ENCODE measurements at places on chromosomes 4 and X.
A peak's percentile ranks its signal among the peaks of the same experiment; 100 is the strongest.

GRCh38 chrX:133448512-133449076 lies 33.3 kb upstream of the GPC4 start:
- no peak for DNase-seq

DNA sequence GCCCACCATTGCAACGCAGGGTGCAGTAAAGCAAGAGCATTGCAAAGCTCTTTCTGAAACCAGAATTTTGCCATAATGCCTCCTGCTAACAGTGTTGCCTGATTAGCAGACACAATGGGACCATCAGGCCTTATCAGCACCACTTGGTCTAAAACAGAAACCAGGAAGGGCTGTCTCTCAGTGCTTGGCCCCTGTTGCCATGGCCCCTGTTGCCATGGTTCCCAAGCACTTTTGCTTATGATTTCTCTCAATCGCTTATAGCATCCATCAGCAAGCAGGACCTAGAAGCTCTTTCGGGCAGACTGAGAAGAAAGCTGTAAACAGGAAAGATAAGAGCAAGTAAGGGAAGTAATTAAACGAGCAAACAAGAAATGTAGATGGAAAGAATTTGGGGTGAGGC lies 36.8 kb downstream of the RTL5 start:
- peak; percentile 47 for DNase-seq

DNA sequence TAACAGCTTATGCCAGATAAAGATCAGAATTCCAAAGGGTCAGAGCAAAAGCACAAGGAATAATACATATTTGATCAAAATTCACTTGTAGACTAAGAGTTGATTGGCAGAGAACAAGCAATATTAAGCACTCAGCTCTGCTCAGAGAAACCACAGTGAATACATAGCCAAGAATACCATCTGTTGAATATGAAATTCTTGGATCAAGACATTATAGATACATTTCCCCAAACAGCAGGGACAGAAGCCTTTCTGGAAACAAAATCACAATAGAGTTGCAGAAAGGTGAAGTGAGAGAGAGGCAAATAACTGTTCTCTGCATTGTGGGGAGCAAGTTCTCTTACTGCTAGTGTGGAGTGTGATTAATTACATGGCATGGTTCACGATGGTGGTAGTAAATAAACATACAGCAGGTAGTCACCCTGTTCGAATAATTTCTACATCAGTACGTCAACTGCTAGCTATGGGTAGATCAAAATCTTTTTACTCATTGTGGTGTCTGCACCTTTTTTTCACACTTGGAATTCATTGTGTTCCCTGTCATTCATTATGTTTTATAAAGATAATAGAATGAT lies 366.7 kb downstream of the PCDH7 start:
- DNase-seq = no peak

- no peak for DNase-seq
These were observed 297.9 kb upstream of the FAT4 start for GRCh38 chr4:125016892-125017299.

GRCh38 chrX:3451571-3451970 lies 105.1 kb upstream of the MXRA5 start:
- no peak for DNase-seq

DNA sequence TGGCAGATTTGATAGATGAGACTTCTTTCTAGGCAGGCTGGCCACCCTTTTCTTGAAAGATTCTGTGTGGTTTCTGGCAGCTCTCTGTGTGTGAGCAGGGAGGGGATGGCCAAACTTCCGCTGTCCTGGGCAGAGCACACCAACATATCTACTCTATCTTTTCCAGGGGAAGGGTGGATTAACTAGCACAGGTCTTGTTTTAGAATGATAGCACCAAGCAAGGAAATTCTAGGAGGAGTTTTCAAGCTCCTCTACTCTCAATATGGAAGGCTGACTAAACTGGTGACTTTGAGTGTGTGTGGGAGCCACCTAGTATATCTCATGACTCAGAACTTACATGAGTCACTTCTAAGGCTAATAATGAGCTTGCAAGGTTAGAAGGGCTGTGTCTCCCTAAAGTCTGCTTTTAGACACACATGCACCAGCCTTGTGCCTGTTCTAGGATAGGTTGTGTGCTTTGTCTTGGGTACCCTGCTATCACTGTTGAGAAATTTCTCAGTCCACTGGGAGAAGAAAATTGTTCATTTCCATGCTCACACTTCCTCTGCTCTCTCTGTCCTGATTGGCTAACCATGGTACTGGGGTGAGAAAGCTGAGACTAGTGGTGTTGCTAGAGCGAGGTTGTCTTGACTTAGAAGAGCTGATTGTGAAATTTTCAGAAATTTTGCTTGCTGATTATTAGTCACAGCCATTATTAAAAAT lies 72.9 kb downstream of the YIPF6 start:
- no peak for DNase-seq

DNA sequence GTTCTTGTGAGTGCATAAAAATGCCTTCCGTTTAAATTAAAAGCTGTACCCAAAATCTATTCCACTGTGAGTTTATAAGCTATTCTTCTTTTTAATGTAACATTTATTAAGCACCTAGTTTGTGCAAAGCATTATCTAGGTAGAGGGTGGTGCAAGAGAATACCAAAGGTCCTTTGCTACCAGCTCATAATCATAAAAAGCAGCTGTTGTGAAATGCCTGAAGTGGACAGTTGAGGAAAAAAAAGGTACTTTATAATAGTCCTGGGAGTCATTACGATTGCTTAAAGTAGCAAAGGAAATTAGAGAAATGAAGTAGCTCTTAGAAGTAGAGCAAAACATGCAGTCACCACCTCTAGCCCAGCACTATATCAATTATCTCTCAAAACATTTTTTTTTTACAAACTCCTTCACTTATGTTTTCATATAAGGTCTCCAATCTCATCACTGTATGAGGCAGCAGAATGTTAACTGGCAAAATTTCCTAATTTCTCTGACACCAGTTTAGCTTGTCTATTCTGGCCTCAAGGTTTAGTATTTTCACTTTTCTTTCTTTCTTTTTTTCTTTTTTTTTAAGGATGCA lies 2.1 kb downstream of the MBNL3 start:
- no peak for DNase-seq

Measured in T-helper 1 cell (primary cell).